CD14-positive monocyte (primary cell): ENCODE measurements at places on chromosomes 6 and 20. TPM values are rescaled to one million over a fixed set of nuclear protein-coding genes. Genes with fewer than 3 reads are reported as not detected.

Gene RALGAPA2
- 5.0 and 13.0 TPM in 2 replicates for polyA plus RNA-seq

Gene ZNF184
- 1.5 TPM for polyA plus RNA-seq

Gene AIF1
- polyA plus RNA-seq, result 530 and 952 TPM in 2 replicates

Gene TMEM74B
- polyA plus RNA-seq, result not detected

Gene PRRT1
- not detected for polyA plus RNA-seq

Gene HFE
- polyA plus RNA-seq, result 11.5 and 13.5 TPM in 2 replicates
